ENCODE measurements at places on chromosomes 5 and 9.
A peak's percentile ranks its signal among the peaks of the same experiment; 100 is the strongest.

DNA sequence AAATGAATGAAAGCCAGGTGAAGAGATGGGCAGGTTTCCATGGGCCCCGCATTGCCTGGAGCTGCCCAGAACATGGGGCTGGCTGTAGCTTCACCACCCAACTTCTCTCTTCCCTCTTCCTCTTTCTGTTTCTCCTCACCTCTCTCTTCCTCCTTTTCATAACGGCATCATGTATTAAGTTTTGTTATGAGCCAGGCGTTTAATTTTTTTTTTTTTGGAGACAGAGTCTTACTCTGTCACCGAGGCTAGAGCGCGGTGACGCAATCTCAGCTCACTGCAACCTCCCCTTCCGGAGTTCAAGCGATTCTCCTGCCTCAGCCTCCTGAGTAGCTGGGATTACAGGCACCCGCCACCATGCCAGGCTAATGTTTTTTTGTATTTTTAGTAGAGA is 13.0 kb upstream of the SPINK4 start:
- no peak for DNase-seq

GRCh38 chr9:105233873-105234272 is 10.6 kb upstream of the SLC44A1 start:
- DNase-seq: peak; percentile 54

DNA sequence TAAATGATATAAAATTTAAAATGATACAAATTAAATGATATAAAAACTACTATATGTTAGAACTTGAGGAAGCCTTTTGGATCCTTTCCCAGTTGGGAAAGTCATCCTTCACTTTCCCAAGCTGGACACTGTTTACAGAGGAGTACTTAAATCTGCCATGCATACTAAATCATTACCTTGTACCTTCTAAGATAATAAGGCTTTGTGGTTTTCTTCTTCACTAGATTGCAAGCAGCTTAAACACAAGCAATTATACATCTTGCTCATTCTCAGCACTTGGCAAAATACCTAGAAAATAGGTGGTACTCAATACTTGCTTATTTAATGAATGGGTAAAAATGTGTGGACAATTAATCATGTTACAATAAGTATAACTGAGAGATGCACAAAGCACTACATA is 666.8 kb downstream of the PTPRD start:
- peak; percentile 36 for DNase-seq

GRCh38 chr9:76181020-76181641 is 213.1 kb downstream of the RFK start:
- no peak for DNase-seq

DNA sequence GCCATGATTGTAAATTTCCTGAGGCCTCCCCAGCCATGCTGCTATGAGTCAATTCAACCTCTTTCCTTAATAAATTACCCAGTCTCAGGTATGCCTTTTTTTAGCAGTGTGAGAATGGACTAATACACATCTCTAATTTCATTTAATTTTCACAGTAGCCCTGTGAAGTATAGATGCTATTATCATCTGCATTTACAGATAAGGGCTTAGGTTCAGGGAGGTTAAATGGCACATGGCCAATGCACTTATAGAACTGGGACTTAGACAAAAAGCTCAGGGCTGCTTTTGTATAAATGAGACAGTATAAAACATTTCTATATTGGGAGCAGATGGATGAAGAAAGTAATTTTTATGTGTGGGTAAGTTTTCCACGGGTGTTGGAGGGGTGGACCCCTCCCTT is 62.9 kb upstream of the PANK3 start:
- peak; percentile 16 for DNase-seq

- no peak for DNase-seq
These were observed 100.3 kb upstream of the APC start for GRCh38 chr5:112637343-112637742.

DNA sequence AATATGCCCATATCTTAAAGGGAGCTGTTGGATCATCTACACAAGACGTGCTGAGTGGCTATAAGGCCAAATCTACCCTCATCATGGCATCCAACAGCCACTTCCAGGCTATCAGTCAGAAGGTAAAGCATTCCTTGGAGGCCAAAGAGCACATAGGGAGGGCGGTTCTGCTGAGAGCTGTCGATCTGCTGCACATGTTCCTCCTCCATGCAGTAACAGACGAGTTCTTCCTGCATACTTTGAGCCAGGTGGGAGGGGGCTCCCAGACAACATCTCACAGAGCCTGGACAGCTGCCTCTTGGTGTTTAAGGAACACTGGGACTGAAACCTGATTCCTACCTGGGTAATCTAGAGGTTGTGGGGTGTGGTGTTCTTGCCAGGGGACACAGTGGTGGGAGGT is 93.3 kb upstream of the RAI14 start:
- DNase-seq: no peak

DNA sequence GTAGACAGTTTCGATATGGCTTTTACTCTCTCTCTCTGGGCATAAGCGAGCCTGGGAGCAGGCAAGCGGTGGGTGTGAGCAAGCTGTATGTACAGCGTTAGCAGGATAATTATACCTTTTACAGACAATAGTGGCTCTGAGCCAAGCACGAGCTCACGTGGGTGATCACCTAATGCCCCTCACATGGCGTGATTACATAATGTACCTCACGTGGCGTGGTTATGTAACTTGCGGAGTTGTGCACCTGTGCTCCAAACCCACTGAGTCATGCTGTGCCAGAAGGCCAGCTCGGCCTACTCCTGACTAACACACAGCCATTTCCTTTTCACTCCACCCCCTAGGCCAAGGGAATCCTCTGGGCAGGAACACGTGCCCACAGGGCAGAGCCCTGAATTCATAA is 797.2 kb downstream of the EFNA5 start:
- no peak for DNase-seq

- DNase-seq: no peak
These were observed 146.2 kb upstream of the RASA1 start for GRCh38 chr5:87121304-87122150.

DNA sequence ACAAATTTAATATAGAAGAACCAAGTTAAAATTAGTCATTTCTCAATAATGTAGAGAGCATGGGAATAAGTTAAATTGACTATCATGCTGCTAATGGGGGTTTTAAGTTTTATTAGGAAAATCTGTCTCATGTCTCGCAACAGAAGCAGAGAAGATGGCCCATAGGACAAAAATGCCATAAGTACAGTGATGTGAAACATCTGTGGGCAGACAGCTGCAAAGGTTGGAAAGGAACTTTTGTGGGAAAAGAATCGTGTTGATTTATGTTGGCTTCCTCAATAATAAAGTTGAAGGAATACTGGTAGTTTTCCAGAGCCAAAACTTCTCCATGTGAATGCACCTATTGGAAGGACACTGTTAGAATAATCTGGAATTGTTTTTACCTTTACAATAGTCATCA is 44.8 kb downstream of the VCAN start:
- DNase-seq: no peak

DNA sequence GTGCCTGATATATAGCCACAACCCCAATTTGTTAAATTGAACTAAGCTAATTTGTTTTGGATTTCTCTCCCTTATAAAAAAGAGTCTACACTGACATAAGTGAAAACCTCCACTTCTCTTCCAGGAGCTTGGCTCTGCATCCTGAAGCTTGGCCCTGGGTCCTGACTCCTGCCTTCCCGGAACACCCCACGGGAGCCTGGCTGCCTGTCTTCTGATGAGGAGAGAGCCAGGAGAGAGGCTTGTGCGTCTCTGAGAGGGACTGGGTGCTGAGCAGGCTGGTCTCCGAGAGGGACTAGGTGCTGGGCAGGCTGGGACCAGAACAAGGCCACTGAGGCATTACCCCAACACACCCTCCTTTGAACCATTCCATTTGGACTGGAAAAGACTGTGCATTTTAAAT is 6.5 kb upstream of the PTGES start:
- DNase-seq: no peak

DNA sequence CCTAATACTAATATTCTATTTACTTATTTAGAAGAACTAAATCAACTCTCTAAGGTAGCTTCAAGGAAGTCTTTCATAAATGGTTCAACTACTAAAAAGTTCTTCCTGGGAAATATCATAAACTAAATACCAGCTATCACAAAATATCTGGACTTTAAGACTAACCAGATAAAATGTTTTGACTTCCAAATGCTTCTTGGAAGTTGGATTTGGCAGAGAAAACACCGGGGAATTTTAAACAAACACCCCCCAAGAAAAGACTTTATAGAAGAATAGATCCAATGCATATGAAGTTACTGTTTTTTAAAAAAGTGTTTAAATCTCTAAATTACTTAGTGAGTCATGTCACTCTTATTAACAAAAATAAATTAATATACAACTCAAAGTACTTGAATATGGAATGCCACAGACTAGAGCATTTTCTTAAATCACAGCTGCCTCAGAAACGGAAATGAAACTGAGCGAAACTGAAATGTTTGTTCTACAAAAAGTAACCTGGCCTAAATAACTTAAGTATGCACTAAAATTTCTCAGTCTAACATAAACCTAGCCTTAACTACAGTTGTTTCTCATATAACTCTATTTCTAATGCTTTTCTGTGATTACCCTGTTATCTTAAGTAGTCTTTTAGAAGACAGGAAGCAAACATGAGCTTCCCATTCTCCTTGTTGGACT is 6.8 kb downstream of the ABCA1 start:
- DNase-seq: no peak

DNA sequence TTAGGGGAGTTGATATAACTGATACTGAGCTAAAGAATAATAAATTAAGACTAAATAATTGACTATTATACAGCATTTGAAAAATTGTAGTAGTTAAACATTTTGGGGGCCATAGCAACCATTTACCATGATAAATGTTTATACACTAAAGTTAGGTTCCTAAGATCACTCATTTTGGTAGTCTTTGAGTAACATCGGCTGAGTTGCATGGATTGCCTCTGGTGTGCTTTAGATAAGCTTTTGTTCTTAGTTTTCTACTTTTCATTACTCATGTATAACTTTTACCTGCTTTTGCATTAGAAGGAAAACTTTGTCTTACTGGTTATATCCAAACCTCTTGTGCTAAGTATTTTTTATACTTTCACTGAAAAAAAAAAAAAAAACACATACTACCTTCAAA is 101.2 kb downstream of the SLC44A1 start:
- DNase-seq: no peak

DNA sequence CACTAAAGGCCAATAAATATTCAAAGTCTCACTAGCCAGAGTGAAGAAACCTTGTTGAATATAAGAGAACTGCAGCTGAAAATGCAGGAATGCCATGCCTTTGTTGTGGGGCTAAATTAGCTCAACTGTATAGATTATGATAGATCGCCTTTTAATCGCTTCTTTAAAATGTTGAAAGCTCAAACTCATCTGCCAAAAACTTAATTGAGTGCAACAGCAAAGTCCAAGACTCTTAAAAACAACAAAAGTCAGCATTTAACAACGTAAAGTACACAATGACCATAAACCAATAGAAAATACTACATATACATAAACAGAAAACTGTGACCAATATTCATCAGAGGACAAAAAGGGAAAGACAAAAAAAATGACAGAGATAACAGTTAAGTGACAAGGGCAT is 585.0 kb upstream of the CDH6 start:
- DNase-seq: no peak

GRCh38 chr9:33443464-33444154 is 3.8 kb downstream of the AQP3 start:
- DNase-seq: no peak

GRCh38 chr5:95221234-95221633 is 63.7 kb downstream of the MCTP1 start:
- no peak for DNase-seq

DNA sequence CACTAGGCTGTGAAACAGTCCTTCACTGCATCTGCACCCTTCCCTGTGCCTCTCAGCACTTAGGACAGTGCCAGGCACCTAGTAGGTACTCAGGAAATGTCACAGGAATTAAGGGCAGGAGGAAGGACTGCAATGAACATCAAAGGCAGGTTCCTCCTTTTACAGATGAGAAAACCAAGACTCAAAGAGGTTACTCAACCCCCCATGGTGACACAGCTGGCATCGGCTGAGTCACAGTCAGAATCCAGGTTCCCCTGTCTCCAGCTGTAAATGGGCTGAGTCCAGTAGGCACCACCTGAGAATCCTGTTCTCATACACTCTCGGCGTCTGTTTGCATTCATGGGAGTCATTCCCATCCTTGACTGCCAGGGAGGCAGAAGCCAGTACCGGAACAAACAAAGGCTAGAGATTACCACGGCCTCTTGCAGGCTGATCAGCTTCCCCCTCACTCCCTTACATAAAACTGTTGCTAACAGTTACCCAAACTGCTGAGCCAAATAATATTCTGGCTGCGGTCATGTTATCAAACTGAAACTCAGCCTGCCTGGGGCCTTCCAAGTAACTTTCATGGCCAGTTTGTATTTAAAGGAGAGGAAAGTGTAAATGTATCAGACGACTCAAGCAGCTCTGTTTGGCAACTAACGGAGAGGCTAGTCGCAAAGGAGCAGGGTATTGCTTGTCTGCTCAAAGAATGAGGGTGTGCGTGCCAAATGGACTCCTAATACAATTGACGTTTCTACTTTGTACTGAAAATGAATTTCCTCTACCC is 201.7 kb downstream of the PAPPA start:
- DNase-seq: no peak

- no peak for DNase-seq
These were observed 150.8 kb upstream of the NR3C1 start for GRCh38 chr5:143554187-143554717.

DNA sequence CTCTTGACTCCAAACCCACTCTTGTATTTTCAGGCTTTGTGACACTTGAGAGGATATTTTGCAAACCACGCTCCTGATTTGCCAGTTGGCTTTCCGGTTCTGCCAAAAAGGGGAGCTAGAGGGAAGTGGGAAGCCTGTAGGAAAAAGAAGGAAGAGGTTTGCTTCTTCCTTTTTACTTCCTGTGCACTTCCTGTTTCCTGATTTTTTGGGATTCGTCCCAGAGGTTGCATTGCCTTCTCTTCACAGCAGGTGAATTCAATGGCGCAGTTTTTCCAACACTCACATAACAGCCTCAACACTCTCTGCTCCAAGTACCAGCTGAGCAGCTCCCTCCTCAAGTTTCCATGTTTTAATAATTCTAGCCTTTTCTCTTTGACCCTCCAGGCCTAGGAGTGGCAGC is 47.7 kb downstream of the SLC24A2 start:
- DNase-seq: no peak

- no peak for DNase-seq
These were observed 5.2 kb downstream of the FGF1 start for GRCh38 chr5:142680605-142681259.

GRCh38 chr5:72482046-72482445 is 25.2 kb downstream of the ZNF366 start:
- no peak for DNase-seq

GRCh38 chr9:18595597-18595996 is 121.6 kb downstream of the ADAMTSL1 start:
- DNase-seq: no peak

- DNase-seq: no peak
These were observed 433.6 kb upstream of the ARRDC3 start for GRCh38 chr5:91816681-91817080.

- no peak for DNase-seq
These were observed 26.3 kb upstream of the SEMA6A start for GRCh38 chr5:116600876-116601275.

GRCh38 chr5:83397658-83398057 is 73.9 kb upstream of the VCAN start:
- DNase-seq: no peak
